ENCODE measurements at places on chromosomes 7 and 10.
A peak's percentile ranks its signal among the peaks of the same experiment; 100 is the strongest.

DNA sequence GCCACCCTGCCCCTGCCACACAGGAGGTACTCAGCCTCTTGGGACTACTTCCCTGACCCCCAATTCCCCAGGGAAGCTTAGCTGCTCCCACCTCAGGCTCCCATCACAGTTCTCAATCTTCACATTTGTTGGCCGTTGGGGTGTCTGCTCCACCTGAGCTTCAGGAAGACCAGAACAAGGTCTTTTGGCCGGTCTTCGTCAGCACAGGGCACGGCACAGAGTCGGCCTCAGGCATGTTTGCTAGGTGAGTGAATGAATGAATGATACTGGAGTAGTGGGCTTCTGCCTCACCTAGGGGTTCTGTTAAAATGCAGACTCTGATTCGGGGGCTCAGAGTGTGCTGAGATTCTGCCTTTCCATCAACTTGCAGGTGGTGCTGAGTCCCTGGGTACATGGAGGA is 20.3 kb downstream of the GPRIN2 start:
- no peak for DNase-seq

DNA sequence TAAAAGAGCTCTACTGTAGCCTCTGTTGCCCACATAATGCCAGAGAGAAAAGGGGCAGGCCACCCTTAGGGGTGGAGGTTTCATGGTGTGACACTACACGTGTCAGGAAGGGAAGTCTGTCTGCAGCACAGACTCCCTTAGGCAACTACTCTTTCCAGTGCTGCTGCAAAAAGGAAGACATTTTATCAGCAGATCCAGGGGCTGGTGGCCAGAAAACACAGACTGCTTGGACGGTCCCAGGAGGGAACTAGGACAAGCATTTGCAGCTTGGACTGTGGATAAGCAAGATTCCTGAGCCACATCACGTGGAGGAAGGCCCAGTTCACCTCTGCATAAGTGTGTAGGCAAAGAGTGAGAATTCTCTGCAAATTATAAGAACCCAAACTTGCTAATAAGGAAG is 220.8 kb downstream of the FANK1 start:
- no peak for DNase-seq

- DNase-seq: no peak
These were observed 13.4 kb downstream of the ZNF316 start for GRCh38 chr7:6650521-6651011.

DNA sequence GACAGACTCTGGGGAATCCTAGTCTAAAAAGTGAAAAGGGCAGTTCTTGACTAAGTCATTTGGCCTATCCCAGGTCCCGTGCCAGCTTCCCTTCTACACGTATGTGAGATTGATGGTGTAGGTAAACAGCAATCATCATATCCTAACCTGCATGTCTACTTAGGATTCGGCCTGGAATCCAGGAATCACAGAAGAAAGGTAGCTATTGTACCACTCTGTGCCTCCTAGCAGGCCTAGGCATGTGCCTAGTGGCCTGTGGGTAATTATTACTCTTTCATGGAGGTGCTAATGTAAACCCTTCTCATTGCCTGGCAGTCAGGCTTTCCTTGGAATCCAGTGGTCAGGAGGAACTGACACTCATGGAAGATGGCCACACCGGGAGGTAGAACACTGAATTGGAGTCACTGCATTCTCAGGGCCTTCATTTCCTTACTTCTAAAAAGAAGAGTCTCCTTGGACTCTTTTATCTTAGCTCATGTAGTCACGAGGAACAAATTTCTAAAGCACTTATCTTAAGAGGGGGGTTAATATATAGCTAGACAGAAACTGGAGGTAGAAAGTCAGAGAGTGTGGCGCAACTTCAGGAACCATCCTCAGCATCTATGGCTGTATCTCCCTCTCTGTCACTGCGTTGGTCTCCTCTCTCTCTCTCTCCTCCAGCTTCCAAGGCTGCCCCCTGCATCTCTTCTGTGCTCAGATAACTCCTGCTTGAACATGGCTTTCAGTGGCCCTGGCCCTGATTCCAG is 122.5 kb downstream of the C1GALT1 start:
- DNase-seq: peak; percentile 57

All from epithelial cell of esophagus (primary cell).